ENCODE measurements at places on chromosomes 3 and 15.

- DNase-seq: no peak
Observed at GRCh38 chr3:150107429-150108175, 136.9 kb upstream of the PFN2 start.

- no peak for DNase-seq
Observed at GRCh38 chr3:16186086-16186485, 11.6 kb downstream of the GALNT15 start.

DNA sequence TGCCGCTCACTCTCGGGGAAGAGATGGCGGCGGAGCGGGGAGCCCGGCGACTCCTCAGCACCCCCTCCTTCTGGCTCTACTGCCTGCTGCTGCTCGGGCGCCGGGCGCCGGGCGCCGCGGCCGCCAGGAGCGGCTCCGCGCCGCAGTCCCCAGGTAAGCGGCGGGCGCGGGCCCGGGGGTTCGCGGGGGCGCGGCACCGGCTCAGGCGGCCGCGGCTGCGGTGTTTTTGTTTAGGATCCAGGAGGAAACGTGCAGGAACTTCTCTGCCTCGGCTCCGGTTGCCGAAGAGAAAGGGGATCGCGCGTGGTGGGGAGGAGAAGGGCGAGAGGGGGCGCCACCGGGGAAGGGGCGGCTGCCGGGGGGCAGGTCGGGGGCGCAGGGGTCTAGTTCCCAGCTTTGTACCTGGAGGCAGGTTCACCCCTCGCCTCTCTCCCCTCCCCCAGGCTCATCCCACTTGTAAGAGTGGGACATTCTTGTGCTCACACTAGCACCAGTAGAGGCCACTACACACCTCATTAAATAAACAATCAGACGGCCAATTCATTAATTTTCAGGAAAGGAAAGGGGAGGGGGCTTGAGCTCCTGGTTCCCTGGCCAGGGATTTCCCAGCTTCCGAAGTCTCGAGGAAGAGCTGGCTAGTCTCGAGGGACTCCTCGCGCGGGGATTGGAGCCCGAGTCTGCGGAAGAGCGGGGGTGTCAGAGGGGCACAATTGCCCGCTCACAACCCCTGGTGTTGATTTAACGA lies 562 bp downstream of the NEO1 start:
- peak; percentile 76 for DNase-seq

DNA sequence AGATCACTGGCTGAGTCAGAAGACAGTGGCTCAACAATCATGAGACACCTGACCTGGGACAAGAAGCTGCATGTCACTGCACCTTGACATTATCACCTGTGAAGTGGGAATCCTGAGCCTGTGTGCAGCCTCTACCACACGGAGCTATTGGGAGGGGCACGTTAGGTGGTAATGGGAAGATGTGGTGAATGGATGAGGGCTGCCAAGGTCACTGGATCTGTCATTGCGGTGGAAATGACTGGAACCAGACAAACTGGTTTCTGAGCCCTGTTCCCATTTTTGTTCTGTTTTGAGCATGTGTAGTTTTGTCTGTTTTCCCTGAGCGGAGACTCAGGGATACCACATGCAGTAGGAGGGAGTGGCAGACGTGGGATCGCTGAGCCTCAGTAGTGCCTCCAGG lies 235.5 kb downstream of the OPA1 start:
- DNase-seq: peak; percentile 66

Data from lung (tissue), 17 donors.